ENCODE measurements at places on chromosomes 4 and X.

GRCh38 chr4:100786481-100786880, 268.7 kb upstream of the EMCN start:
- no peak for DNase-seq

DNA sequence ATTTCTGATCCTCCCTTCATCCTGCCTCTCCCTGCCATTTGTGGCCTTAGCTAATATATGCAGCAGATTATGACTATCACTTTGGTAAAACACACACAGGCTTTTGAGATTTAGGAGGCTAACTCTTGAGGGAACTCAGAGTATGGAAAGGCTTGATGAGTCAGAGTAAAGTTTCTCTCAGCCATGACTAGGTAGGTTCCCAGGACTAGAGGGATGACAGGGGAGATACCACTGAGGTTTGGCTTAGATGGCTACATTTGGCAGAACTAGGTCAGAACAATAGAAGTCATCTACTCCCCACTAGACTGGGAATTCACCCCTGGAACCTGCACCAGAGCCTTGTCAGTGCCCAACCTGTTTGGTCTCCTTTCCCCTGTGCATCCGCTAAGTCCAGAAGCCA, 585.7 kb downstream of the TLL1 start:
- no peak for DNase-seq

GRCh38 chr4:47531241-47531953, 46.3 kb downstream of the ATP10D start:
- DNase-seq: no peak

DNA sequence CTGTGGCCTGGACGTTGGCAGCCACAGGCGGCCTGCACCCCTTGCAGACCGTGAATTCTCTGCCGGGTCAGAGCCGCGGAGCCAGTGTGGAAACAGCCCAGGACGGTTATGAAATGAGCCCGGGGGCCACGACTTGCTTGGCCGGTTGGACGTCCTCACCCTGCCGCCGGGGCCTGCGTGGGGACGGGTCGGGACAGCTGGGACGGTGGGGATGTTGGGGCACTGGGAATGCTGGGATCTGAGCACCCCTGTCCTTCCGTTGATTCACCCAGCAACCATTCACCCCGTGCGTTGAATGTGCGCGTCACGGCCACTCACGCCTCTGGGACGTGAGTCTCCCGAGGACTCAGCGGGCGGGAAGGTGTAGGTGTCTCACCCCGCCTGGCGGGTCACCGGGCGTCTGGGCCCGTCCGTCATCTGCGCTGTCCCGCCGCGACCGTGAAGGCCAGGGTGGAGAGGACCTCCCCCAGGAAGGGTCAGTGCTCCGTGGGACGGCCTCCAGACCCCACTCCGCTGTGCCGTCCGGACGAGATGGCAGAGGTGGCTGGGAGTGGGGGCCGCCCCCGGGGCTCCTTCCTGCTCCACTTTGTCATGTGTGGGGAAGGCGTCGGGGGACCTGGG, 4.5 kb upstream of the PLCXD1 start:
- DNase-seq: no peak

GRCh38 chr4:136150046-136150445, 1382.2 kb downstream of the PCDH18 start:
- no peak for DNase-seq

- DNase-seq: no peak
Observed at GRCh38 chr4:19123681-19124080, 1102.1 kb upstream of the LCORL start.

DNA sequence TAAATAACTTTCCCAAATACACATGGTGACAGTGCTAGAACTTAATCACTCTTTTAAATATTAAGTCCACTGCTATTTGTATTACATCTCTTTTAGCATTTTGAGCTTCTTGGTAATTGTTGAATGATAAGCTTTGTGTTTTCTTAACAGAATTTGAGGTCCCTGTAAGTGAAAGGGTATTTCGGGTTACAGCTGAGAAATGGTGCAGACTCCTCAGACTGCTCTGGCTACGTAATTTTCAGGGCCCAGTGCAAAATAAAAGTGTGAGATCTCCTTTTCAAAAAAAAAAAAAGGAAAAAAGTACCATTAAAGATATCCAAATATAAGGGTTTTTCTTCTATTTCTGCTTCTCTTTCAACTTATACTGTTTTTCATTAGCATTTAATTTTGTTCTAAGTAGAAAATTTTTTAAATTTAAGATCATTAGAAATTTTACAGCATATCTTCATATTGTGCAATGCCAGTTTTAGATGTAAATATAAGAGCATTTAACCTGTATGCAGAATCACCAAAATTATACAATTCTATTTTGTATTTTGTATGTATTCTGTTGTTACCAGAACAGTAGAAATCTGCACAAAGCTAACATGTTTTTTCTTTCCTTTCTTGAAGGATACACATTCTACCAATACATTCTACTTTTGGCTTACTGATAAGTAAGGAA, 33.6 kb upstream of the FGF5 start:
- DNase-seq: no peak

DNA sequence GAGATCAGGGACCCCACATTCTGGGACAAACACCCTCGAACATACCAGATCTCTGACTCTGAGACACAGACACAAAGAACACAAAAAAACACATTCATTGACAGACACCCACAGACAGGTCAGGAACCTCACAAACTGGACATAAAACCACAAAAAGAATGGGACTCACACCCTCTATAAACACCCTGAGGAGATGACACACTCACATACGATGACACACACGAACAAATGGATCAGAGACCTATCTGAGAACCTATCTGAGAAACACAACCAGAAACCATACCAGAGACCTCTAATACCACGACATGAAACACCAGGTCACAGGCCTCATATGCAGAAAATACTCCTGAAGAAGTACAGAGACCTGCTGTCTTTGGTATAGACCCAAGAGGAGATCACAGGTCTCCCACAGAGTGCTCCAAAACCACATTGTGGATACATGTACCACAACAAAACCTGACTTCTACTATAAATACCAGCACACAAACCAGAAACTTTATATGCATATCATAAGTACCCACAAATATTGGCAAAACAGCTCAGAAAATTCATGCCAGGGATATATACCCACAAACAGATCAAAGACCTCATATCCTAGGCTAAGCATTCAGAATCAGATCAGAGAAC, 19.5 kb downstream of the SUV39H1 start:
- no peak for DNase-seq

DNA sequence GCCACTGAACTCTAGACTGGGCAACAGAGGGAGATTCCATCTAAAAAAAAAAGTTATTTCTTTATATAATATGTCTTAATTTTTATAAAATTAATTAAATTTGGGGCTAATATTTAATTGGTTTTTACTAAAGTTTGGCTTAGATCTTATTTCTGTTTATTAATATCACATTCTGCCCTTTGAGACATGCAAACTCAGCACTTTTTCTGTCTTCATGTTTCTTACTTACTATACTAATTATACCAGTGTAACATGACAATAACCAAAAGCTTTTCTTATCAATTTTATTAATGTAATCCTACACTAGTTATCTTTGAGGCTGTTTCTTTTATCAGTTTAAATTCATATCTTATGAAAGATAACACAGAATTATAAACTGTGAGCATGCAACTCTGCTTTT, 475.9 kb upstream of the GRID2 start:
- DNase-seq: no peak

DNA sequence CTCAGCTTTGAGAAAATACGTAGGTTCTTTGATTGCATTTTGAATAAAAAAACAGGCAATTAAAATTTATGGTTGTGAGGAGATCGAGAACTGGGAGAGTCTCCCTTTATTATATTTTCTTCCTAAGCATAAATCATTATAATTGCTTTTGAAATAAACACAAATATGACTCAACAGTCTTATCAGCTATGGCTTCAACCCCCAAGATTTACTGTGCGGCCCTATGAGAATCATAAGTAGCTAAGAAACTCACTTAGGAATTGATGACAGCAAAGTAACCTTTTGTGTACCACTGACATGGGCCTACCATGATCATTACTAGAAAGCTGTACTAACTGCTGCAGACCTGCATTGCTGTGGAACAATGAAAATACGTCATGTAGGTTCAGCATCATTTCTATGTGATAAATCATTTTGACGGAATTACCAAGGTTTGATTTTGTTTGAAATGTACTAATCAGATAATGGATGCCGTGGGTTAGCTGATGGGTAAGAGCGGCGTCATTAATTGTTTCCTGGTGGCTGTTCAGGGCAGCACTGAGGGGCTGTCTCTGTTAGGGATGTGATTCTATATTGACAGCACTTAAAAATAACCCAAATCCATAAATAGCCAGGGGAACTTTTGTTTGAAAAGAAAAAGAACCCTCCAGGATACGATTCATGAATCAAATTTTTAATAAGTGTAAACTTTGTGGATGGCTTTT, 51.5 kb upstream of the GPRIN3 start:
- no peak for DNase-seq

DNA sequence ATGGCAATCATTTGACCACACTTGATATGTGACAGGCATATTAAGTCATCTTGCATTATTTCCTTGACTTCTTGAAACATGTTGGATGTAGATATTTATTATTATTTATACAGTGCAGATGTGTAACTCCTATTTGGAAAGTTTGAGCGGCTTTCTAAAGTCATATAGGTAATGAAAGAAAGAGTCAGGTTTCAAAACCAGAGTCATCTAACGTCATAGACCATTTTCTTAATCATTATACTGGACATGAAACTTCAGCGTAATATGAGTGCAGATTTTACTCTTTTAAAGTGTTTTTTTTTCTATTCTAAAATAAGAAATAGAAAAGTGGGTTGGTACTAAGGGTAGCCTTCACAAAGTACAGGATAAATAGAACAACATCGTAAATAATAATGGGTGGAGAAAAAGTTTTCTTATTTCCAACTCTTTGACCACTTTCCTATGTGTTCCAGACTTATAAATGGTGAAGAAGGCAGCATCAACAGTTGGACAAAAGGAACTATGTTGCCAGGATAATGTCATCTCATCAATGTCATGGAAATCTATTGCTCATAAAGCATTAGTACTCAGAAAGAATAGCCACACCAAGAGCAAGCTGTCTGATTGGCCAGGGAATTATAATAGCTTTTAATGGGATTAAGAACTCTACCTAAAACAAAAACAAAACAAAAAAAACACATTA, 108.0 kb upstream of the PCDH18 start:
- DNase-seq: no peak

- DNase-seq: no peak
Observed at GRCh38 chr4:25425361-25425760, 48.3 kb downstream of the ANAPC4 start.

DNA sequence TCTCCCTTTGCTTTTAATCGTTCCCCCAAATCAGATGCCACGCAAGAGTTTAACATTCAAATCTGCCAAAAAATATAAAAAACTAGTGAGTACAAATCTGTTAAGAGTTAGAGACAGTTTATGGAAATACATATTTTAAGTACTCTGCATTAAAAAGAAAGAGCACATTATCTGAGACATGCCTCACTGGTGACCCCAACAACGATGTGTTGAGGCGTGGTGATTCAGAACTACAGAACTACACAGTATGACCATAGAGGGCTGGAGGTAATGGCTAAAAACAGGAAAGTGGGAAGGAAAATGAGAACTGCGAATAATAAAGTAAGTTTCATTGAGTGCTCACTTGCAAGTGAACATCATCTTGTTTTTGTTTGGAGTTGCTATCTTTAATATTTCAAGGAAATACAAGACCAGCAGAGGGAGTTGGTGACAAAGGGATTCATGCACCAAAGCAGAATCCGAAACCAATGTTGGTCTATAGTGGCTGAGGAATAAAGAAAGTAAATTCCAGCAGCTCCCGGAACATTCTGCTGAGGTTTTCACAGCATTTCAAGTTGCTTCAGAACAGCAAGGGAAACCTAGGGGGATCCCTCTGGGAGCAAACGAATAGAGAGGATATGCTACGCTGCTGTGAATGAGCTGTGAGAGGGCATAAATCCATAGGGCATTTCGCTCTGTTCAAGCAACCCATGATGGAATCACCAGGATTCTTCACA, 92.2 kb downstream of the DCHS2 start:
- no peak for DNase-seq

GRCh38 chr4:47483745-47484144, 1.3 kb upstream of the ATP10D start:
- DNase-seq: peak; percentile 44

- no peak for DNase-seq
Observed at GRCh38 chr4:72357908-72358307, 211.1 kb downstream of the ADAMTS3 start.

- DNase-seq: no peak
Observed at GRCh38 chr4:33886356-33886755, 2358.0 kb downstream of the ARAP2 start.

DNA sequence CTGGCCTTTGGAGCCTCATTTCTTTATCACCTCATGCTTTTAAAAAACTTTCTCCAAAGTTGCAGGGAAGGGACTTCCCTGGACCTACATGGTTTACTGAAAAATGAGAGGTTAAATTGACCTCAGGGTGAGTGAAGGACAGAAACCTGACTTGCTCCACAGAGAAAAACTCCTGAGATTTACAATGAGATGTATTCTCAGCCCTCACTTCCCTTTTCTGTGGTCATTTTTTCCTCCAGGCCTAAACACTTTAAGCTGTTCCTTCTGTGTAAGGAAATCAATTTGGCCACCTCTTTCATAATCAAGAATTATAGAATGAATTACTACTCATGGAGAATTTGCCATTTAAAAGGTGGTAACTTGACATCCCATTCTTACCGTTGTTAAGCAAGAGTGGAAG, 77.9 kb downstream of the HPGD start:
- no peak for DNase-seq

GRCh38 chrX:19344661-19345060, 934 bp downstream of the PDHA1 start:
- peak; percentile 11 for DNase-seq

DNA sequence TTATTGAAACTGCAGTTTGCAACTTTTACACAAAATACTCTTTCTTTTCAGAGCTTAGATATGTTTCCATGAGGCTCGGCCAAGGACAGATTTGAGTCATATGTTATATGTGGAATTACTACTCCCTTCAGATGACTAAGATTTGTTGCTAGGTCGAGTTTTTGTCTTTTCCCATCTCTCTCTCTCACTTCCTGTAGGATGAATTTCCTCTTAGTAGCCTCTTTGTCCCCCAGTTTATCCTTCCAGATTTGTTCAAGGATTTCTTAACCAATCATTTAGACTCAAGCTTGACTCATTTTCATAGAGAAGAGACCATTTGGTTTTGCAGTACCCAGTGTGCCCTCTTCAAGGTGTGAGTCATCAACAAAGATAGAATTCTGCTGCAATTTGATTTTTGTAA, 209.2 kb downstream of the GLUD2 start:
- DNase-seq: no peak

DNA sequence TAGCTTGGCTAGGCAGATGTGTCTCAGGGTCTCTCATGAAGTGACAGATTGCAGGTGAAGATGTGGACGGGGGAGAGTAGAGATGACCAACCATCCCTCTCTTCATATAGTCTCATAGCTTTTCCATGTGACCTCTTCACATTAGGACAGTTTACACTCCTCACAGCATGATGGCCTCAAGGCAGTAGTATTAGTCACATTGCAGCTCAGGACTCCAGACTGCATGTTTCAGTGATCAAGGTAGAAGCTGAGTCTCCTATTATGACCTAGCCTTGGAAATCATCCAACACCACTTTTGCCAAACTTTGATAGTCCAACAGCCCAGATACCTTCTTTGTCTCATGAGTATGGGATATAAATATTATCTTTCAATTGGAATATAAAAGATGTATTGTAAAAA, 147.7 kb downstream of the GASK1B start:
- no peak for DNase-seq

- DNase-seq: no peak
Observed at GRCh38 chrX:140589657-140590056, 84.8 kb upstream of the SOX3 start.

GRCh38 chr4:120694973-120695372, 227.6 kb downstream of the PRDM5 start:
- no peak for DNase-seq
